ENCODE measurements at places on chromosomes 3 and 15. TPM values are rescaled to one million over a fixed set of nuclear protein-coding genes. Genes with fewer than 3 reads are reported as not detected.

GRCh38 chr15:75107516-75107907, 84.1 kb downstream of the PPCDC start:
- no peak for DNase-seq

Gene RBMS3
- 23.2 TPM for total RNA-seq

- DNase-seq = peak; percentile 77
These were observed at the start of gene GRM2 for GRCh38 chr3:51706788-51707731. GRM2 (plus strand) TSS chr3:51707068; CDS start chr3:51708984, 1,916 bp downstream.

GRCh38 chr3:25855266-25855784, 65.4 kb downstream of the OXSM start:
- peak; percentile 4 for DNase-seq

Gene AGTR1
- total RNA-seq = not detected

- DNase-seq = no peak
These were observed 175.0 kb downstream of the FAM43A start for GRCh38 chr3:194860725-194861124.

Gene IVD
- 17.9 TPM for total RNA-seq

DNA sequence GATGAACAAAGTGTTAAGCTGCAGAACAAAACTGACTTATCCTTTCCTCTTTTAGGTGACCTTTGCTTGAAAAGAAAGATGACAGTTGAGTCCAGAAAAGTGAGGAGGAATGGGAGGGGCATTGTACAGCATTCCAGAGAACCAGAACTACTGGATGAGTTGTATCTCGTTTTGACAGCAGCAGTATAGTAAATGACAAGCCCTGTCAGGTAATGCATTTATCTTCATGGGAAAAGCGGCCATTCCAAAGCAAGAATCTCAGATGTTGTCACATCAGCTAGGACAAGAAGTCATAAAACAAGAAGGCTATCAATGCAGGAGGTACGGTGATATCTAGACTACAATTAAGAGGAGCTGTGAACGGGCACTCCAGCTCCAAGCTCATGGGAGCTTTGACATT, 421.5 kb downstream of the MAGI1 start:
- no peak for DNase-seq

Gene TYRO3
- 3.9 TPM for total RNA-seq

Gene AADAC
- total RNA-seq = not detected

- no peak for DNase-seq
These were observed 28.7 kb downstream of the SIDT1 start for GRCh38 chr3:113560831-113561623.

Gene GPR160
- total RNA-seq = 5.8 TPM

DNA sequence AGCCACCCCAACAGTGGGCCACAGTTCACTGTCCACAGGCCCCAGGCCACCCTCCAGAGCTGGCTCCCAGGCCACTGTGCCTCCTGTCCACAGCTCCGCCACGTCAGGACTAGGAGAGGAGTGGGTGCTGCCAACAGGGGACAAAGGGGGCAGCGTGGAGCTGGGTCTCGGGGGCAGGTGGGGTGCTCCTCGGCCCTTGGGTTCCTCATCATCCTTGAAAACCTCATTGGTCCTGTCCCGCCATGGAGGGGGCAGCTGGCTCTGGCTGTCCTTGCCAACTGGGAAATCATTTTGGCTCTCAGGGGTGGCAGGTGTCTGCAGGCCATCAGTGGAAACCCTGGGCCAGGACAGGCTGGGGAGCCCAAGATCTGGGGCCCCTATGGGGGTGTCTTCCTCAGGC, 45.2 kb downstream of the ADAMTS7 start:
- DNase-seq = no peak

GRCh38 chr3:159821110-159821509, 167.5 kb upstream of the IL12A start:
- peak; percentile 71 for DNase-seq

Gene SCN10A
- total RNA-seq = not detected

GRCh38 chr15:40796512-40796911, 10.4 kb upstream of the ZFYVE19 start:
- no peak for DNase-seq

Gene SERINC4
- total RNA-seq = 0.11 TPM

DNA sequence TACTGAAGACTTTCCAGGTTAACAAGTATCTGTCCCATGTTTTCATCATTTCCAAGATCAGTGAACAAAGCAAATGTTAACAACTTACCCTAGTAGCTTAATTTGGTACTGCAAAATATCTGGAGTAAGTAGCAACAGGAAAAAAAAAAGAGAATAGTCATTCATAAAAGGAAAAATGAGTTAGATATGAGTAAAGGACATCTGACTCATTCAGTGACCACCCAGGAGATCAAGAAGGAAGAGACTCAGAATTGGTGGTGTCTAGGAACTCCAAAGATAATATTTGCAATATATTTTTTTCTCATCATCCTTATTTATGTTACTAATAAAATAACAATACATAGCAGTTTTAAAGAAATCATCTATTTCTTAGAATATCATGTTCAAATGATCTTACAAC, 253.8 kb upstream of the COL8A1 start:
- DNase-seq = peak; percentile 3

GRCh38 chr3:194485881-194486539, 792 bp downstream of the ATP13A3 start:
- DNase-seq = peak; percentile 46

Gene GCSAM
- not detected for total RNA-seq

DNA sequence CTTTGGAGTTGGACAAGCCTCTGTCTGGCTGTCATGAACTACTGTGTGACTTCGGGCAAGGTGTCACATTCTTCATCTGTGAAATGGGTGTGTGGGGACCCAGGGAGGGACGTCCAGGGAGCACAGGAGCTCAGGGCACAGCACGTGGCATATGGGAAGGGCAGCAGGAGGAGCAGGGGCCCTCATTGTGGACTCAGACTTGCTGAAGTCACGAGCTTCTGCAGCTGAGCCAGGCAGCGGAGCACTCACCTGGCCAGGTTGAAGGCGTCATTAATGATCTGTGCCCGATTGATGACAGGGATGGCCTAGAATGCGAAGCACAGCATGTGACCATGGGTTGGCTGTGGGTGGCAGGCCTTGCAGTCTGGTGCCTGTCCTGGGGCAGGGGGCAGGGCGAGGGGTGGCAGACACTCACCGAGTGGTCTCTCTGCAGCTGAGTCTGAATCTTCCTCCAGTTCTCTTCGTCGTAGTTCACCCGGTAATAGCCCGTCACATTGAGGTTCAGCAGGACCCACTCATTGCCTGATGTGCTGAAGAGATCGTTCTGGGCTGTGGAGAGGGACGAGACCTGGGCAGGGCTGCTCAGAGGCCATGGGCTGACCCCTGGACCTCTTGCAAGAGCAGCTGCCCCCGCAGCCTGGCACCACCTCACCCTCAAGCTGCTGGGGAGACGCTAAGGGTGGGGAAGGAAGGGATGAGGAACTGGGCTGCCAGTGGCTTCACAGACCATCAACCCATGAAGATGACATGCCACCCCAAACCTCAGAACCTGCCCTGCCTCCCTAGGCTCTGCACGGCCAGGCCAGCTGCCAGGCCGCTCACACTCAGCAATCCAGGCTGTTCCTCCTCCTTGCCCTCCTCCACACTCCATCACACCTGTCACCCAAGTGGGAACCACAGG, 15.4 kb downstream of the ANPEP start:
- no peak for DNase-seq

DNA sequence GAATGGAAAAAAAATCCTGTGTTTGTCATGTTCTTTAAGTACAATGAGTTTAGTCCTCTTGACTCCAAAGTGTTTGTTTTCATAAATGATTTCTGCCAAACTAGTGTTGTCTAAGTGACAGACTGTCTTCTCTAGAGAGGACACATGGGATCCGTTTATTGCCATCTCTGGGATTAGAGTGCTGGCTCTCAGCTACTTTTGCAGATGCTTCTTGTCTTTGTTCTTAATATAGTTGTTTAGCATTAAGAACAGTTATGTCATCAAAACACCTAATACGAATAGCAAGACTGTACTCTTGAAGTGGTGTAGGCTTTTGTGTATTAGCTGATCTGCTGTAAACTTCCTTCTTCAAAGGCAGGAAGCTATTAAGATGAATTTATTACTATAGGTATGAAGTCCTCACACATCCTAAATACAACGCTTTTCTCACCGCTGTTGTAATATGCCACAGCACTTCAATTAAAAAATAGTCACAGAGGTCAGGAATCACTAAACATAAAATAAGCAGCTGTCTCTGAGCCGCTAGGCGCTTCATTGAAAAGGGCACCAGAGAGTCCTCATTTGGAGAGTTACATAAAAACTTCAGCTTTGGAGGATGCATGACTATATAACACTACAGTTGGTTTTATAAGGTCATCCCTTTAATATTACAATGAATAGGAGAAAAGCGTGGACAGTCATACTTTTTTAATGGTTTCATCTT, 128.3 kb upstream of the ZNF385D start:
- no peak for DNase-seq

Gene SNX33
- total RNA-seq = 7.1 TPM

DNA sequence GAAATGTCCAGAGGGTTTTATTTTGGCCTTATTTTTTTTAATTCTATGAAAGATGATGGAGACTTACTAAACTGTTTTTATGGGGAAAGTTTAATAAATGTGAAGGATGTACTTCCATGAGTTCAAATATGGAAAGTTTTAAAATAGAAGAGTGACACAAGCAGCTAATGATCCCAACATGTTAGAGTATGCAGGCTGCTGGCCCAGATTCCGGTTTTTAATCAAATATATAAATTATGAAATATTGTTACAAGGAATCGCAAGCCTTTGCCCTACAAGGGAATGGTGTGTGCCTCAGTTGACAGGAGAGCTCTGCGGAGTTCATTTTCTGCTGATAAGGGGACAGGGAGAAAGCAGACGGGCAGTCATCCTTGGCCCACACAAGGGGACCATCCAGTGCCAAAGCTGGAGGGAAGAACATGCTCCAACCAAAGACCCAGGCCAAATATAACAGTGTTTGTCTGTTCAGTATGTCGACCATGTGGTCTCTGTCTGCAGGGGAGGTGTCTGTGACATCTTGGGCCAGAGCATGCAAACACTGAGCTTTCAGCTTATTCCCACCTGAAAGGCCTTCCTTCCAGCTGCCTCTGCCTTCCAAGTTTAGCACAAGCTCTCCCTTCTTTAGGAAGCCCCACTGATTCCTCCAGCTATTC, 69.8 kb downstream of the SSUH2 start:
- DNase-seq = no peak

Gene ZNF662
- total RNA-seq = 0.30 TPM

GRCh38 chr3:119145500-119146167, at the start of gene TEX55:
TEX55 (plus strand) TSS chr3:119146165; CDS start chr3:119146190, 25 bp downstream.
- peak; percentile 52 for DNase-seq

DNA sequence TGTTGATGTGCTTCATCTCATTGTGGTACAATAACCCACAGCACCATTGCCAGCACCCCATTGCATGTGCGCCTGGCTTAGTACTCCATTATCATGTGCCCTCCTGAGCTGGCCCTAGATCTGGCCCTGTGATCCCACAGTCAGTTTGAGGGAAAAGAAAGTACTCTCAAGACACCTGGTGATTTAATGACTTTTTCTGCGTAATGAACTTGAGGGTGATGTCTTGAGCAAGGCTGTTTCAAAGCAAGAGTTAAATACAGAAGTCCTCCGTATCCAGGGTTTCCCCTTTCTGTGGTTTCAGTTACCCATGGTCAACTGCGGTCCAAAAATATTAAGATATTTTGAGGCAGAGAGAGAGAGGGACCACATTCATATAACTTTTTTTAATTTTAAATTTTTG, 16.3 kb downstream of the C3orf20 start:
- DNase-seq = no peak

Gene CCR8
- not detected for total RNA-seq

DNA sequence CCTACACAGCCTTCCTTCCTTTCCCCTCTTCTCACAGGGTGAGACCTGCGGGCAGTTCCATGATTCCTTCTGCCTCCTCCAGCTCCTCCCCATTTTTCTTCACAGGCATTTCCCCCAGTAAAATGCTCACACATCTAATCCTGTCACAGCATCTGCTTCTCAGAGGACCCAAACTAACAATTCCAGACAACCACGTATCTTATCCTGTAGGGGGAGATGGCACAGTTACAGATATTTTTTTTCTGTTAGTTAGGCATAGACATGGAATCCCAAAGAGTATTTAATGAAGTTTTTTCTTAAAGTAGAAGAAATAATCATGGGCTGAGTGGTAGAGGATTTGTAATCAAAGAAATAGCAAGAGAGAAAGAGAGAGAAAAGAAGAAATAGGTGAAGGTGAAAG, 373.1 kb upstream of the ADAMTS9 start:
- no peak for DNase-seq

DNA sequence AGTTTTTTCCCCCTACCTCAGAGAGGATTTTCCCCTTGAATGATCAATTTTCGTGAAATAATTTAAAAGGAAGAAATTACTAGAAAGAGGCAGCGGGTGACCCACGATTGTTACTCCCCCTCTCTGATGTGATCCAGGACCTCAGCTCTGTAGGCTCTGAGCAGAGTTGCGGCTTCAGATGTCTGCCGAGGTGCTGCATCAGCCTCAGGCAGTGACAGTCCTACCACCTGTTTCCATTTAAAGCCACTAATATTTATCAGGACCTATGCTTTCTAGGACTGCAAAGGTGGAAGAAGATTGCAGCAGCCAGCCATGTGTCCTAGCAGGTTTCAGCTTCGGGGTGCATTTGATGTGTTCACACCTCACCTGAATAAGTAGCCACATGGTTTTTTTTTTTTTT, 294.8 kb upstream of the C2CD4B start:
- DNase-seq = no peak

Gene ZKSCAN7
- total RNA-seq = 2.1 TPM

Gene MED12L
- total RNA-seq = 1.8 TPM

Gene DAZL
- not detected for total RNA-seq

Gene INSYN1
- total RNA-seq = 0.21 TPM

- peak; percentile 67 for DNase-seq
These were observed 50.1 kb downstream of the NR1I2 start for GRCh38 chr3:119831941-119832371.

Gene STT3B
- total RNA-seq = 85.9 TPM

- DNase-seq = peak; percentile 15
These were observed 34.2 kb downstream of the ALS2CL start for GRCh38 chr3:46659285-46659684.

Gene NIT2
- 48.3 TPM for total RNA-seq

GRCh38 chr15:71611553-71612396, 198.6 kb upstream of the NR2E3 start:
- DNase-seq = no peak

DNA sequence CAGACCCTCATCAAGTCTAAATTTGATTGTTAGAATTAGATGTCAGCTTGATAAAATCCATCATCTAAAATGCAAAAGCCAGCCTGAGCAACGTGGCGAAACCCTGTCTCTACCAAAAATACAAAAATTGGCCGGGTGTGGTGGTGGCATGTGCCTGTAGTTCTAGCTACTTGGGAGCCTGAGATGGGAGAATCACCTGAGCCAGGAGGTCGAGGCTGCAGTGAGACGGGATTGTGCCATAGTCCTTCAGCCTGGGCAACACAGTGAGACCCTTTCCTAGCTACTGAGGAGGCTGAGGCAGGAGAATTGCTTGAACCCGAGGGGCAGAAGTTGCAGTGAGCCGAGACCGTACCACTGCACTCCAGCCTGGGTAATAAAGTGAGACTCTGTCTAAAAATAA, 69.5 kb downstream of the MYO1E start:
- no peak for DNase-seq

- peak; percentile 12 for DNase-seq
These were observed 101.9 kb downstream of the CHDH start for GRCh38 chr3:53744351-53744750.

Measured in Daoy (cell line).